ENCODE measurements at places on chromosomes 1 and 21.

DNA sequence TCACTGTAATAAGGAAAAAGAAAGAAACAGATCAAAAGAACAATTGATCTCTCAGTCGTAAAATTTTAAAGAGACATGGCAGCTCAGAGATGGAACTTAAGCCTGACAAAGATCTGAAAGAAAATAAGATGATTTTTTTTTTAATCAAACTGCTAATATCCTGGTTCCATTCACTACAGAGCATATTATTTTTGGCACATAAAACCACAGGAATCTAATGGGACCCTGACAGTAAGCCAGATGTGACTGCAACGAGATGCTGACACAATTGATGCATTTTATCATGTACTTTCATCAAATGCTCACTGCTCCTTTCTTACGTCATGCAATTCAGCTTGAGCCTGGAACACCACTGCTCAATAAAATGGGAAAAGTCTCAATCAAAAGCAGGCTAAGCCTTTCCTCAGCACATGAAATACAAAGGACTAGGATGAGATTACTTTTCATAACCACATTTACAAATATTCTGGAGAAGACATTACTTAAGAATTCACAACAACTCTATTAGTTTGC is 16.6 kb downstream of the GPATCH2 start:
- H3K4me3 ChIP-seq: no peak overlapping the region
- no peaks in the 10 kb centered on the region for H3K4me1 ChIP-seq
- peaks cover 3% of the 10 kb centered on the region for H3K36me3 ChIP-seq

DNA sequence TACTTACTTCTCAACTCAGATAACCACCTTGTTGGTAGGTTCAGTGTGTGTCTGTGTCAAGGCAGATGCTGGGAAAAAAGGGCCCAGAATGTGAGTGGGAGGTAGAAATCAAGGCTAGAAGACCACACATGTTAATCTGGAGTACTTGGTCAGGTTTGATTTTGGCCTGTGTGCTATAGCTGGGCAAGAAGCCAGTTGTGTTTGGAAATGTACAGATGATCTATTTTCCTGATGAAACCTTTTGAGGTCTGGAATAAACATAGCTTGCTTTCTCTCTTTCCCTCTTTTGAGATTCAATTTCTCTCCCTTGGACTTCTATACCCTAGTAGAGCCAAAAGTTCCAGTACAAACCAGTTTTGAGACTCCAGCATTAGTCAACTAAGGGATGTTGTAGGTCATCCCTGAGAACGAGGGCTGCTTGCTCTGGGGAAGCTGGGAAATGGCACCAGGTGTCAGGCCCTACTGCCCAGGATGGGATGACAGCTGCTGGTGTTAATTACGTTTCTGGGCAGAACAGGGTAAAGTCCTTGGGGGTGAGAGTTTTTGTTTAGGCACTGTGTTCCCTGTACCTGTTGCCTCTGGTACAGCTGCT is 15.8 kb downstream of the MAPKAPK2 start:
- no peak overlapping the region for H3K27ac ChIP-seq
- no peak for DNase-seq
- H3K27me3 ChIP-seq: no peaks in the 10 kb centered on the region

DNA sequence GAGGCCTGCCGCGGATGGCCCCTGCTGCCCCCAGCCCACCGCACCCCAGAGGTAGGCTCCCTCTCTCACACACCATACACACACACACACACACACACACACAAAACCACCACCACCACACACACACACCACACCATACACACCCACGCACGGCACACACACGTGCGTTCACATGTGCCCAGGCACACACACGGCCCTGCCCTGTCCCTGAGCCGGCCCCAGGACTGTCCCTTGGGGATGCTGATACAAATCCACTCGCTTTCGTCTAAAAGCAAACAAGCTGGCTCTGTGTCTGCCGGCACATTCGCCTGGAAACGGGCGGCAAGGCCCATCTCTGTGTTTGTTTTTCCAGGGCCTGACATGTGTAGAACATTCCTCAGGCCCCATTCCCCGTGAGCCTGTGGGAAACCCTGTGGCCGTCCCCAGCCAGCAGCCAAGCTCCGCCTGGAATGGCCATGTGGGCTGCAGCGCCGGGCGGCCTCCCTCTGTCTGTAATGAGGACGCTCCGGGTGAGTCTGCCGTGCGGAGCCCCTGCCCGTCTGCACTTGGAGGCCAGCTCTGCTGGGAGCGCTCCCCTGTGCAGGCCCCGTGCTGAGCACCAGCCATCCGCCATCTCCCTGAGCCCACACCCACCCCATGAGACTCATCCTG is 67.4 kb downstream of the DMRTB1 start:
- H3K4me1 ChIP-seq: peaks cover 43% of the 10 kb centered on the region
- DNase-seq: peak; percentile 54
- no peak overlapping the region for H3K4me3 ChIP-seq
- peaks cover 26% of the 10 kb centered on the region for H3K36me3 ChIP-seq
- H3K27me3 ChIP-seq: no peaks in the 10 kb centered on the region

GRCh38 chr1:218967836-218968235 is 205.8 kb upstream of the LYPLAL1 start:
- no peaks in the 10 kb centered on the region for H3K4me1 ChIP-seq
- no peaks in the 10 kb centered on the region for H3K36me3 ChIP-seq
- H3K27ac ChIP-seq: no peak overlapping the region
- H3K27me3 ChIP-seq: no peaks in the 10 kb centered on the region
- no peak overlapping the region for H3K4me3 ChIP-seq

DNA sequence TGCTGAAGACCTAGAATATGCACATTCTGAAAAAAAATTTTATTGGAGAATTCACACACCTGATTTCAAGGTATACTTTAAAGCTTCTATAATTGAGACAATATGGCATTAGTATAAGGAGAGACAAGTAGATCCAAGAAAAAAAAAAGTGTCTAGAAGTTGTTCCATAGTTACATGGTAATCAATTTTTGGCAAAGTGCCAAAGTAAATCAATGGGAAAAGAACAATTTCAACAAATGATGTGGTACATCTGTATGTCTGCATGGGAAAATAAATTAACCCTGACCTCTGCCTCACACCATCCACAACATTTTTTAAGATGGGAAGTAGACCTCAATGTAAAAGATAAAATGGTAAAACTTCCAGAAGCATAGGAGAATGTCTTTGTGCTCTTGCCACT is 21.3 kb upstream of the BACH1 start:
- H3K27ac ChIP-seq: no peak overlapping the region
- no peak for DNase-seq
- H3K36me3 ChIP-seq: no peaks in the 10 kb centered on the region
- H3K4me3 ChIP-seq: no peak overlapping the region
- no peaks in the 10 kb centered on the region for H3K4me1 ChIP-seq
- no peaks in the 10 kb centered on the region for H3K27me3 ChIP-seq

GRCh38 chr1:94106716-94107115 is 14.2 kb downstream of the ABCA4 start:
- H3K4me3 ChIP-seq: no peak overlapping the region
- H3K4me1 ChIP-seq: peaks cover 12% of the 10 kb centered on the region
- H3K36me3 ChIP-seq: no peaks in the 10 kb centered on the region
- no peaks in the 10 kb centered on the region for H3K27me3 ChIP-seq

DNA sequence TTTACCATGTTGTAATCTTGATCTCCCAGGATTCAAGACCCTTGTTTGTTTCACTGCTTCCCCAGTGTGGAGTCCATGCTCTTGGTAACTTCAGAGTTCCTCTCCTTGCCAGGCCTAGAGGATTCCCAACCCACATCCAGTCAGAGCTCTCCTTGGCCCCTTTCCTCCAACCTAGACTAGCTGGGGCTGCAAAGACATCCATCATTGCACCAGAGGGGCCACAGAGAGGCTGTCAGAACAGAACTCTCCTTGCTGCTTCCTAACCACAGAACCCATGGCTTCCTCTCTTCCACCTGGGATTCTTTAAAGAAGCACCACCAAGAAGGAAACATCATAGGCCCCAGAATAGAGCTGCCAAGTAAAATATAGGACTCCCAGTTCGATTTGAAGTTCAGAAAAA is 81.0 kb downstream of the HMGB4 start:
- DNase-seq: no peak
- no peaks in the 10 kb centered on the region for H3K36me3 ChIP-seq
- no peak overlapping the region for H3K27ac ChIP-seq
- H3K4me3 ChIP-seq: no peak overlapping the region
- H3K4me1 ChIP-seq: peaks cover 8% of the 10 kb centered on the region
- no peaks in the 10 kb centered on the region for H3K27me3 ChIP-seq

All from spinal cord (tissue), 10 donors.